Stimulated activated CD4-positive, alpha-beta T cell treated with anti-CD3 and anti-CD28 coated beads, Interleukin-4, amount 100 ng/mL, for 24 hours (primary cell): ENCODE measurements at places on chromosomes 5 and 9.

DNA sequence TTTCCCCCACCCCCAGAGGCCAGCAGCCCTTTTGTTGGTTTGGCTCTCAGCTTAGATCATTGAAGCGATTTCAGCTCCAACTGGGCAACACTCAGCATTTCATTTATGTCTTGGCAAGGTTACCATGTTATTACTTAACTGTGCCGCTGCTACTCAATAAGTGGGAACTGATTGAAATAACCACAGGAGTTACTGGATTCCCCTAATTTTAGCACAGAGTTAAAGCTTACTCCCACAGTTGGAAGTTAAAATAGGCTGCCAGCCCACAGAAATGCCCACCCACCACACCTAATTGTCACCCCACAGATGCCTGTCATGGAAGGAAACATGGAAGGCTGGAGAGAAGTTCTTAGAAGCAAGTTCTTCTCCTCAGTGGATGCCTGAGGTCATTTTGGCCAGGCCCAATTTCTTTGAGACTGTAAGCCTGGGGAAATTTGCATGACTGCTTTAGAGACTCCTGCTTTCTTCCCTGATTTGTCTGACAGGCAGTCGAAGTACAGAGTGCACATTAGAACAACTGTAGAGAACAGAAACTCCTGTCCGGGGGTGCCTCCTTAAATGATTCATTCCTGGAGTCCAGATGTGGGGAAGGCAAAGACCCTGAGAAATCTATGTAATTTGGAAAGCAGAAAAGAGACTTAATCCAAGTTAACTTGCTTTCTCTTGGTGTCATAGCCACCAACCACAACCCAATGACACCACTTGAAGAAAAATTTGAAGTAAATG is 370.0 kb downstream of the ZSWIM6 start:
- DNase-seq: no peak

GRCh38 chr9:87382900-87383299 is 114.8 kb upstream of the DAPK1 start:
- DNase-seq: no peak

GRCh38 chr5:61477788-61478187 is 145.7 kb downstream of the ZSWIM6 start:
- DNase-seq: no peak

DNA sequence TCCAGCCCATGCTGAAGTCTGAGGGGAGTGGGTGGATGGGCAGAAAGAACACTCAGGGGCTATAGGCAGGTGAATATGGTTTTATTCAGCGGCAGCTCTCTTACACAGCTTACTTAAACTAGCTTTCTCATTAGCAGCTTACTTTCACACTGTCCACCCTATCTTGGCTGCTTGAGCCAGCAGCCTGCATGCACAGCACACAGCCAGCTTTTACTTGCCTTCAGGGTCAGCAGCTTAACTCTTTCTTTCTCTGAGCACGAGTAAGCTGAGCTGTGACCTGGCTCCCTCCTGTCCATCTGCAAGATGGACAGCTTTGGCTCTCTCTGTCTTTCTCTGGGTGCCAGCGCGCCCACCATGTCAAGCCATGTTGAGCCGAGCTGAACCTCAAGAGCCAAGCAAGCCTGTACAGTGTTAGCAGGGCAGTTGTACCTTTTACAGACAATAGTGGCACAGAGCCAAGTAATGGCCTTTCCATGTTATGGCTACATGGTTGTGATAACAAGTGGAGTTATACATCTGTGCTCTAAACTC is 1054.9 kb downstream of the PTPRD start:
- no peak for DNase-seq

GRCh38 chr5:124103671-124104070 is 591.7 kb downstream of the CSNK1G3 start:
- no peak for DNase-seq

DNA sequence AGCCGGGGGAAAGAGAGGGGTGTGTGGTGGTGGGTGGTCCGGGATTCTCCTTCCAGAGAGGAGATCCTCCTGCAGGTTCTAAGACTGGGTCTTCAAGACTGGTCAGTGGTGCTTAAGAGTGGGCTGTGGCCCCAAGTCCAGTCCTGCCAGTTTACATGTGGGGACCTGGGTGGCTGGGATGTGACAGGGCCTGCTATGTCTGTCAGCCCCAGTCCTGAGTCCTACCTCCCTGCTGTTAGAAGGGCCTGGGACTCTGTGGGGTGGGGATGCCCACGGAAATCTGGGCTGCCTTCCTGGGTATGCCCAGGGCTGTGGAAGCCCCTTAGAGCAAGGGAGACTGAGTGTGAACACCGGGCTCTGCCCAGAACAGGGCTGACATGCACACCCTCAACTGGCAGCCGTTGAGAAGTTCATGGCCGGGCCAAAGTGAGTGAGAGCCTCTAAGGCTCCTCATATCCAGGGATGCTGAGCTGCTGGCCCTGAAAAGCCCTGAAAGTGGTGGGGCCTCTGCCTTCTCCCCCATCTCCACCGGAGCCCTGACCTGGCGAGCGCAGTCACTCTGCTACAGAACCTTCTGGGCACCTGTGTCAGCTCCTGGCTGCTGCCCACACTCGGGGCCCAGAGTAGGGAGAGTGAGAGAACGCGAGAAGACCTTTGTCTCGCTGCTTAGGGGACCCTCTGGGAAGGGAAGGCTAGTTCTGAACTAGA is 1.7 kb downstream of the PHF2 start:
- no peak for DNase-seq

DNA sequence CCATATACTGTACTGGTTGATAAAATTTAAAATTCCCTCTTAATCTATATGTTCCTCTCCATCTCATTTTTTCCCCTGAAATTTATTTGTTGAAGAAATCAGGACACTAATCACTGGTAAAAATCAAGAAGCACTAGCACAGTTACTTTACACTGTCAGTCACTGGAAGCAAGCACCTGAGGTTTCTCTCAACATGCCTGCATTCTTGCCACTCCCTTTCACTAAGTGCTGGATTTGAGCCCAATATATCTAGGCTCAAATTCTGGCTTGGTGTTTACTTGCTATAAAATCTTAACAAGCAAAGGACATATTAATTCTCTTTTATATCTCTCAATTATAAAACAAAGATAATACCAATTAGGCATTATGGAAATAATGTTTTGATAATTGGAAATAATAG is 58.6 kb downstream of the DIAPH1 start:
- DNase-seq: no peak

GRCh38 chr5:159928122-159928909 is 12.0 kb downstream of the ADRA1B start:
- no peak for DNase-seq

GRCh38 chr5:143040622-143041021 is 270.4 kb downstream of the ARHGAP26 start:
- no peak for DNase-seq

GRCh38 chr9:136604823-136605525 is 57.7 kb upstream of the EGFL7 start:
- no peak for DNase-seq

- DNase-seq: no peak
Measured at GRCh38 chr5:110439296-110439695, 287.2 kb downstream of the TMEM232 start.

GRCh38 chr9:89153232-89154017 is 25.2 kb downstream of the SHC3 start:
- DNase-seq: peak; percentile 39

- no peak for DNase-seq
Measured at GRCh38 chr5:171848486-171848885, 62.9 kb downstream of the SMIM23 start.

GRCh38 chr5:124061663-124062062 is 549.7 kb downstream of the CSNK1G3 start:
- DNase-seq: no peak

GRCh38 chr5:157067005-157067404 is 8.1 kb upstream of the HAVCR1 start:
- no peak for DNase-seq

GRCh38 chr9:110599468-110599867 is 19.9 kb upstream of the SVEP1 start:
- DNase-seq: no peak

DNA sequence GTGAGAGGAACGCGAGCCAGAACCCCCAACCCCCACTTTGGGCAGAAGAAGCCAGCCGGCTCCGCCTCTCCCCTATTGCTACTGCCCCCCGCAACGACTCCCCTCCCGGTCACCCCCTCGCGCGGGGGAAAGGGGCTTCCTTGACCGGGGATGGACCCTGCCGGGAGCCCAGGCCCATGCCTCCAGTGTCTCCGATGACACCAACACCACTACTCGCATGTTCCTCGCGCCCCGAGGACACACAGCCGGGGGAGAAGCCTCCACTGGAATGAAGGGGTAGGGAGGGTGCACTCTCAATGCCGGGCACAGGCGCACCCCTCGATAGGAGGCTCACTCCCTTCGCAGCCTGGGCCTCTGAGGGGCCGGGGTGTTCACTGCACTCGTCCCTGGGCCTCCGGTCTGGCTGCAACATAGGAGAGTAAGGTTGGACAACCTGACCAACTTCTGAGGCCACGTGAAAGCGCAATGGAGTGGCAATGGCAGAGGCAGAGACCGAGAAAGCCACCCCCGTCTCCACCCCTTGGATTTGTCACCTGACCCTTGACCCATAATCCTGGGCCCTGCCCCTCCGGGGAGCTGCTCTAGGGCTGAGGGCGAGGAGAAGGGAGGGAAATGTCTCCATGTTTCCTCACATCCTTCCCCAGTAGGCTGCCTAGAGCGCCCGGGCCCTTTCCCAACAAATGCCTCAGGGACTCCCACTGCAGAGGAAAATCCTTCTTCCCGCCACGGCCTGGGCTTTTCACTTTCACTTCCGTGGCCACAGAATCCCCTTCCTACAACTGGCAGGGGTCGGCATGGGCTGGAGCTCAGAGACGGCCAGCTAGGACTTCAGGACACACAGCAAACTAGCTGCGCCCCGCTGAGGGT is 1.1 kb upstream of the CNTFR start:
- peak; percentile 18 for DNase-seq

- DNase-seq: no peak
Measured at GRCh38 chr5:62576570-62577170, 1.9 kb upstream of the LRRC70 start.

- peak; percentile 83 for DNase-seq
Measured at GRCh38 chr9:35882263-35882848, 12.2 kb upstream of the OR13J1 start.

- no peak for DNase-seq
Measured at GRCh38 chr5:17434982-17435381, 63.0 kb upstream of the TAF11L2 start.

GRCh38 chr9:18676525-18676924 is 202.6 kb downstream of the ADAMTSL1 start:
- no peak for DNase-seq

GRCh38 chr9:11318946-11319345 is 706.1 kb upstream of the PTPRD start:
- no peak for DNase-seq

- no peak for DNase-seq
Measured at GRCh38 chr5:87705876-87706275, 293.1 kb upstream of the CCNH start.

- no peak for DNase-seq
Measured at GRCh38 chr5:149387982-149388381, 8.9 kb upstream of the IL17B start.

DNA sequence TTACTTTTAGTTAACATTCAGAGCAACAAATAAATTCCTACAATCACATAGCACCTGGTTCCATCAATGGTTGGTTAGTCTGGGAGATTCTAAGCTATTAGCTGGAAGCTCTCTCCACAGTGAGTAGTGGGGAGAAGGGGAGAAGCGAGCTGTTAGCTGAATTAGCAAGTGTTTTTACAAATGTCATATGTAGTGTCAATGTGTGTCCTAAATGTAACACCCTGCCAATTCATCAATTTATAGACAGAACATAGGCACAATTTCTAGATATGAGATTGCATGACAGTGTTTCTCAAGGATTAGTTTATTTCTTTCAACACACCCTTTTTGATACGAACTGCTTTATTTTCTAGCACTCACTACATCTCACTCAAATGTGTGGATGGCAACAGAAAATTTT is 349.0 kb downstream of the PDE4D start:
- DNase-seq: no peak

GRCh38 chr5:53288511-53288910 is 179.0 kb upstream of the MOCS2 start:
- DNase-seq: no peak

DNA sequence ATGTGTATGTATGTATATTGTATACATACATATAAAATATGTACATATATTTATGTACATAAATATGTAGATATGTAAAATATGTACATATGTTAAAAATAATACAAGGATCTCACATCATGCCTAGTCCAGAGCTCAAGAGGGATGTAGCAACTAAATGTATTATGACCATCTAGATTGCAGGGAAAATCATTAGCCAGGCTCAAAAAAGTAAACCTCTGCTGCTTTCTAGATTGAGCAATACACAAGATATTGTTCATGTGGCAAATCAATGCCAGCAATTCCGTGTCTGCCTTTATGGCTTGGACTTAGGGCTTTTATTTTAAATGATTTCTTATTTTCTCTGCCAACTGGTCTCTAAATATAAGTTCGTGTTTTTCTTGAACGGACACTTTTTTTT is 65.2 kb downstream of the RAI14 start:
- DNase-seq: no peak
